ENCODE measurements at places on chromosomes 2 and 18.

- peak; percentile 72 for DNase-seq
These were observed 249.0 kb downstream of the TRIB2 start for GRCh38 chr2:12965540-12966269.

DNA sequence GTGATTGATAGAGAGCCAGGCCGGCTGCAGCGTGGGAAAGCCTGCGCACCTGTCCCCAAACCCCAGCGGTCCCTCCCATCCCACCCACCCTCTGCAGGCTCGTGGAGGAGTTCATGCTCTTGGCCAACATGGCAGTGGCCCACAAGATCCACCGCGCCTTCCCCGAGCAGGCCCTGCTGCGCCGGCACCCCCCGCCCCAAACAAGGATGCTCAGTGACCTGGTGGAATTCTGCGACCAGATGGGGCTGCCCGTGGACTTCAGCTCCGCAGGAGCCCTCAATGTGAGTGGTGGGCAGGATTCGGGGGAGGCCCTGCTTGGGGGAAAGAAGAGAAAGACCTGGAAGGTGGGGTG, 48.9 kb upstream of the ALPP start:
- DNase-seq, result no peak

DNA sequence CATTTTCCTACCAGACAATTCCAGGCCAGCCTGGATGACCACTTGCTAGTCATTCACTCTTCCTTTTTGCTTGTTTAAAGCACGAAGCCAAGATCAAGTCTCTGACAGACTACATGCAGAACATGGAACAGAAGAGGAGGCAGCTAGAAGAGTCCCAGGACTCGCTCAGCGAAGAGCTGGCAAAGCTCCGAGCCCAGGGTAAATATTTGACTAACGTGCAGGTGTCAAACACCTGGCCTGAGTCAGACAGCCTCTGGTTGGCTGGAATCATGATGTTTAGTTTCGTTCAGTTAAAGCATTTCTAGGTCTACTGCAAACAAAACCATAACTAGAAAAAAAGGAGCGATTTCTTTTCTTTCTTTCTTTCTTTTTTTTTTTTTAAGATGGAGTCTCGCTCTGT, 44.2 kb upstream of the LYPD6B start:
- no peak for DNase-seq

GRCh38 chr2:64537991-64538390, 13.9 kb downstream of the AFTPH start:
- DNase-seq, result no peak

DNA sequence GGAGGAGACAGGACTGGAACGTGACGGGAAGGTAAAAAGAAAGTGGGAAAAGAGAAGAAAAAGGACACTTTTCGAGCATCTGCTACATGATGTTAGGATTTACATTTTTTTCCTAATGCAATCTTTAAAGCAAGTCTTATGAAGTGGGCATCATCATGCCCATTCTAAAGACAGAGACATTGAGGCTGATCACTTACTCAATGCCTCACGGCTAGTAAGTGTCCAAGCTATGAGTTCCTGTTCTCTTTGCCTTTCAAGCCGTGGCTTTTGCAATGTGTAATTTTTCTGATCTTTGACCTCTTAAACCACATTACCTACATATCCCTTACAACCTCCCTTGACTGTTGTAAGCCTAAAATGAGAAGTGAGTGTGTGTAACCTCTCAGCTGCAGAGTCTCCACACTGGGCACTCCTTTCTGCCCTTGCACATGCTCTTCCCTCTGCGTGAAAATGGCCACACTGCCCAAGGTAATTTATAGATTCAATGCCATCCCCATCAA, 649.2 kb downstream of the RNF144A start:
- no peak for DNase-seq

- no peak for DNase-seq
These were observed 22.8 kb downstream of the OTOF start for GRCh38 chr2:26455037-26455669.

- DNase-seq, result no peak
These were observed at the start of gene C1QL2 for GRCh38 chr2:119158563-119159347. Gene C1QL2 (minus strand): TSS chr2:119158751. CDS start chr2:119158269, 482 bp downstream.

DNA sequence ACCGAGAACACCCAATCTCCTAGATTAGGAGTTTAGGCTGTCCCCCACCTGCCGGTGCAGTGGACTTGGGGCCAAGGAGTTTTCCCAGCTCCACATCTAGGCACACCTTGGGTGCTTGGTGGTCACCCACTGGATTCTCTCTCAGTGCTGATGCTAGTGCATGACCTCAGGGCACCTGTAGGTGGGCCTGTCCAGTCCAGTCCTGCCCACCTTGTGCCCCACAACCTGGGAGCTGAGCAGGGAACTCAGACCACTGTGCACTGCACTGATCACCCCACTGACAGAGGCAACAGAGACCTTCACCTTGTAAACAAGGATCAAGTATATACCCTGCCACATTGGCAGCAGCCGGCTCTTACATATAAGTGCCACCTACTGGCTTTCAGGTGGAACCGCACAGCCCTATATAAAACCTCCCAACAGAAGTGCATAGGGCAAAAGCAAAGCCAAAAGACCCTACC, 12.7 kb upstream of the CDH19 start:
- DNase-seq, result no peak

DNA sequence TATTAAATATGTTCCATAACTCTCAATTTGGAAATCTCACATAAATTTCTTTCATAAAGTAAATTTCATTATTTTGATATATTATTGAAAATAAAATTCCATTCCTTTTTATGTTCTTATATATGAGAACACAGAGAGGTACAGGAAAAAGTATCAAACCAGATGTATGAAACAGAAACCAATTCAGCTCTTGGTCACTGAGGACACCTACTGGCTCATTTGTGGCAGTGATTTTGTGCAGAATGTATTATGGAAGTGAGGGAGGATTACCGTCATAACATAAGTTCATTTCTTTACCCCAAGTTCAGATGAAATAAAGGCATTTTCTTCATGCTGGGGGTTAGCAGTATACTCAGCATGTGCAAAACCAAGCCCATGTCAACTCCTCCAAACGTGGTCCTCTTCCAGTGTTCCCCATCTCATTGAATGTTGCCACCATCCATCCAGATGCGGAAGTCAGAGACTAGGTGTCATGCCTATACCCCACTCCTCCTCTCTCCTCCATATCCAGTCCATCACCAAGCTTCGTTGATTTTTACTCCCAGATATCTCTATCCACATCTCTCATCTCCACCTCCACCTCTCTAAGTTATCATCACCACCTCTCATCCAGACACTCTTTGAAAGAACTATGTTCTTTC, 41.7 kb upstream of the MALL start:
- DNase-seq, result peak; percentile 18

DNA sequence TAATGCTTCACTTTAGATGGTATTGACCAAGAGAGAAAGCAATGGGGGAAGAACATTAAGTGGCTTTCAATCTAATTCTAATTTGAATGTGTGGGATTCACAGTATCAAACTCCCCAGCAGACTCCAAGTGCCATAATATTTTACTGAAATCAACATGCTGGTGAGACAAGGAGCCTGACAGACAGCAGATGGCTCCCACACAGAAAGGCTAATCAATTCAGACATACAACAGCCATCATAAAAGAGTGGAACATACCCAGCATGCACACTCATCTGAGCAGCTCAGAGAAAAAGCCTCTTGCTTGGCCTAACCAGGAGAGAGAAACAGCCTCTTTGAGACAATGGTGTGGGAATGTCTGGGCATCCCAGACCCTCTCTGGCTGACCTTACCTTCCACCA, 186.5 kb upstream of the SKOR2 start:
- DNase-seq, result no peak

DNA sequence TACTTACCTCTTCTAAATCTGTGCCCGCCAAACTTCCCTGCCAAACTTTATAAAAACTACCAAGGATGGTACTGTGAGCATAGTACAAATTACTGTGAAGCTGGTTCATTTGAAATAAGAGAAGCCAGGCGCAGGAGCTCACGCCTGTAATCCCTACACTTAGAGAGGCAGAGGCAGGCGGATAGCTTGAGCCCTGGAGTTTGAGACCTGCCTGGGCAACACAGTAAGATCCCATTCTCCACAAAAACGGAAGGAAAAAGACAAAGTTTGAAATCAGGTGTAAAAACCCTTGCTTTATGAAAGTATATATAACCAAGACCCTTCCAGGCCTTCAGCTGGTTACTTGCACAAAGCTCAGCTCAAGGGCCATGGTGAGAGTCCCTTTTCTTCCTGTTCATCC, 5.9 kb downstream of the AMMECR1L start:
- DNase-seq, result no peak

DNA sequence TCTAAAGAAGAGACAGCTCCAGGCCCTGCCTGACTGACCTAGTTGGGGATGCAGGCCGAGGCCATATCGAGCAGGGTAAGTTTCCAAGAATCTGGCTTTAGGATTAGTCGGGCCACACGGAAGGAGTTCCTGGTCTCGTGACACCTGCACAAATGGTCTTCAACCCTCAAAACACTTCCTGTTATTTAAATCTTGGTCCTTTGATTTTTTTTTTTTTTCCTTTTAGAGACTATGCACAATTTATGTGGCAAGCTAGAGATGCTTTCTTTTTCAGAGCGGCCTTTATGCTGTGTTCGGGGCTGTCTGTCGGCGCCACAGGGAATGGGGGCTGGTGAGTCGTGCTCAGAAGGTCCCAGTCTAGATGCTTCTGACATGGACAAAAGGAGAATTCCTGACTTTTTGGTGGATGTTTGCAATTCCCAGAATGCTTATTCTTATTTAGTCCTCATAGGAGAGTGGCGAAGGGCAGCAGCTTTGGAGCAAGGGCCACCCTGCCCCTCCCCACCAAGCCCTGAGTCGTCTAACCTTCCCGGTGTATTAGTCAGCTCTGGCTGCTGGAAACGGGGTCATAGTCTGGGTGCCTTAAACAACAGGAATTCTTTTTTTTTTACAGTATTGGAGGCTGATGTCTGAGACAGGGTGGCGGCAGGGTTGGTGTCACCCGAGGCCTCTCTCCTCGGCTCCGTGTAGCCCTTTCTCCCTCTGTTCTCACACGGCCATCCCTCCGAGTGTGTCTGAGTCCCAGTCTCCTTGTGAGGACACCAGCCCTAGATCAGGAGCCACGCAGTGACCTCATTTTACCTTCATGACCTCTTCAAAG, 27.4 kb downstream of the HPCAL1 start:
- DNase-seq, result no peak

DNA sequence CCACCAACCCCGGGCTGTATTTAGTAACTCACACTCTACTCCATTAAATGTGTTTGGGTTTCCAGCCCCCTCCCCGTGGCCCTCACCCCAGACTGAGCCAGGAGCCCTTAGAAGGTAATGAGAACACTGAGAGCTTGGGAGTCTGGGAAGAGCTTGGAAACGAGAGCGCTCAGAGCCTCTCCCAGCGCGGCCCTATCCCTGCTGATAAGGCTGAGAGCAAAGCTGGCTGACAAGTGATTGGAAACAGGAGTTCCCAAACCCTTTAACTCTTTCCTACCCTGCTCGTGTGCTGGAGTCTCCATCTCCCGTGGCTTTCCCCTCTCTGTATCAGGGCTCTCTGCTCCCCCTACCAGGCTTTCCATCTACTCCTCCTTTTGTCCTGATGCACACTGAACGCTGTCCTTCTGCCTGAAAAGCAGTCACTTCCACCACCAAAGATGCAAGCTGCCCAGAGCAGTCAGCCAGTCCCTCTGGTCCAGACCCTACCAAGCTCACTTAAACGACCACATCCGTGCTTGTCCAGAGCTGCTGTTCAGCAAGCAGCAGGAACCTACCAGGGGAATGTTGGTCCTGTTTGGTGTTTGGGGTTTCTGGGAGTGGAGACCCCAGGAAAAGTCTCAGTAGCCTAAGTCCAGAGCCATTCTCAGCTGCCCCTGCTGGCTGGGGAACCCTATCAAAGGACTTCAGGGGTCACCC, 100.0 kb upstream of the PKDCC start:
- peak; percentile 36 for DNase-seq

DNA sequence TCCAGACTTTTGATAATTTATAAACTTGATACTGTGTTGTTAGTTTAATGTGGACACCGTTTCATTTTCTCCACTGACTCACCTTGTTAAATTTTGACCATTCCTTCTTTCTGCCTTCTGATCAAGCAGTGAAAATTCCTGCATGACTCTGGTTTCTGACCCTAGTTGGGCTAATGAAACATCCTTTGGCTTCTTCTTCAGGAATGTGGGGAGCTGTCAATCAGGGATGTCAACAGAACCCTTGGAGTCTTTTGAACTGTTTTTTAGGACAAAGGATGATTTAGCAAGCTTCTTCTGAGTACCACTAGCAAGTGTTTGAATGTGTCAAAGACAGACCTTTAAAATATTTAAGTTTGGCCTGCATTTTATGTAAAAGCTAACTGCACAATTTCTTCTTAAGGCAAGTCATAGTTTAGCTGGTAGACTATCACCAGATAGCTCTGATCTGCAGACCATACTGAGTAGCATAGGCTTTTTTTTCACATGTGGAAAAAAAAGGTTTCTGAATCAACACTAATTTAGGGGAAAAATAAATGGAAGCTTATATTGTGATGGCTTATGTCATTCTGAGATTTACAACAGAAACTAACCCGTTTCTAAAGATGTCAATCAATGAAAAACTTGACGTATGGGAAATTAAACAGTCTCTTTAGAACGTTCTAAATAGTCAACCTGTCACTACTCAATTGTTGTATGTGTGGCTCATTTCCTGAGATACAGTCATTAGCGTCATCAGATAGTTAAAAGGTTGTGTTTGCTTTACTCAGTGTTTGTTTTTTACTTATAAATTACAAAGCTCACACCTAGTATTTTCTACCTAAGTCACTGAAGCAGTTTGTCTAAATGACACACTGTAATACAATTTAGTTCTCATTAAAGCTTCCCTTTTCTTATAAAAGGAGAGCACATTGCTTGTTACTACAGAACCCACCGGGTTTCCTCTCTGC, 311.4 kb downstream of the PTPRM start:
- DNase-seq, result no peak
